ENCODE measurements at places on chromosomes 4 and X.

DNA sequence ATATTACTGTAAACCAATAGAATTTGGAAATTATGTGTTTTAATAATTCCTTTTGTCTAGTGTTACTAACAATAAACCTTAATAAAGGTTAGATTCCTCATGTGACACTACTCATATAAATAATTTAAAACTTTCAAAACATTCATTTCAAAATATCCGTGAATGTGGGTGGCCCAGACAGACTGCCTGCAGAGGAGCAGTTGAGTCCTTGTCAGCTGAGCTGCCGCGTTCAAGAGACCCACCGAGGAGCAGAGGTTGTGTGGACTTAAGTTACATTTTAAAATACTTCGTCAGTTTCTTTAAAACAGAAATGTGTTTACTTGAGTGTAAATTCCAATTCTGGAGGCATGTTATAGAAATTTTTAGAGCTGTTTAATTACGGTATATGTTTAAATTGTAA lies 64.2 kb upstream of the HGFAC start:
- DNase-seq = no peak

GRCh38 chrX:15672881-15673280 lies 8.3 kb upstream of the CLTRN start:
- DNase-seq = no peak

DNA sequence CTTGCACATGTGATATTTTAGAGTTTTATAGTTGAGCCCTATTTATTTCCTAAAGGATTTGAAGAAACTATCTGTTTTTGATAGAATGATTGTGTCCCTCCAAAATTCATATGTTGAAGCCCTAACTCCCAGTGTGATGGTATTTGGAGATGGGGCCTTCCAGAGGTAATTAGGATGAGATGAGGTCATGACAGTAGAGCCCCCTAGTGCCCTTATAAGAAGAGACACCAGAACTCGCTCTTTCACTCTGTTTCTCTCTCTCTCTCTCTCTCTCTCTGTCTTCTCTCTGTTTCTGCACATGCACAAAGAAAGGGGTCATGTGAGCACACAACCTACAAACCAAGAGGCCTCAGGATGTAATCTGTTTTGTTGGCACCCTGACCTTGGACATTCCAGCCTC lies 921.9 kb upstream of the DIAPH2 start:
- no peak for DNase-seq

DNA sequence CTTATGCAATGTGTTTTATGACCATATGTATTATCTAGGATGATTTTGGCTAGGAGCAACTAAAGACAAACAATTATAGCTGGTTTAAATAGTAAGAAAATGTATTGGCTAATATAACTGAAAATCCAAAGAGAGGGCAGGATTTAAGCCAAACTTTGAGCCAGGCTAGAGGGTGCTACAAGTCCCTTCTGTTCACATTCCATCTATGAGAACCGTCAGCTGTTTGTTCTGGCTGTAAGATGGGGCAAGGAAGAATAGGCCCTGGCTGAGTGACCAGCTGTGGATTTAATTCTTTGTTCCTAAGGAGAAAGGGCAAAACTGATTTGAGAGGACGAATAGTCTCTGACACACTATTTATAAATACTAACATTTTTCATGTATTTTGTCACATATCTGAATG lies 79.2 kb upstream of the UGT8 start:
- no peak for DNase-seq

- no peak for DNase-seq
Observed at GRCh38 chr4:108355186-108355901, 186.6 kb upstream of the LEF1 start.

DNA sequence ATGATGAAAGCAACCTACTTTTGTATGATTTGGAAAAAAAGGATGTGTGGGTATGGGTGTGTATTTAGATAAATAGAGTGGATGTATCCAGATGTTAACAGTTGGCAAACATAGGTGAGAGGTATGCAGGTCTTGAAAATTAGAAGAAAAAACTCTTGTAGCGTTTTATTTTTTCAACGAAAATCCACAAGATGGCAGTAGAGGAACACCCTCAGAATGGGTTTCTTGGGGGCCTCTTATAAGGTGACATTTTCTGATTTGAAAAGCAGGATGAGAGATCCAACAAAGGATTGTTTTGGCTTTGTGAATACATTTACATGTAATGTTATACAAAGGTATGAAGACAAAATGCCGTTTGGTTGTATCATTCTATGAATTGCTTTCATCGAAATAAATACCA lies 68.3 kb downstream of the FMR1NB start:
- DNase-seq = peak; percentile 45

- no peak for DNase-seq
Observed at GRCh38 chrX:2500803-2501558, at the start of the genes DHRSX and ZBED1. Gene DHRSX, minus strand, starts transcription at chrX:2500976. Its CDS starts 51 bp downstream, at chrX:2500925. Gene ZBED1, minus strand, starts transcription at chrX:2500976. Its CDS starts 10,257 bp downstream, at chrX:2490719.
